ENCODE measurements at places on chromosomes 6 and 20.

GRCh38 chr6:2034256-2034655, 211.1 kb downstream of the GMDS start:
- no peak for DNase-seq

DNA sequence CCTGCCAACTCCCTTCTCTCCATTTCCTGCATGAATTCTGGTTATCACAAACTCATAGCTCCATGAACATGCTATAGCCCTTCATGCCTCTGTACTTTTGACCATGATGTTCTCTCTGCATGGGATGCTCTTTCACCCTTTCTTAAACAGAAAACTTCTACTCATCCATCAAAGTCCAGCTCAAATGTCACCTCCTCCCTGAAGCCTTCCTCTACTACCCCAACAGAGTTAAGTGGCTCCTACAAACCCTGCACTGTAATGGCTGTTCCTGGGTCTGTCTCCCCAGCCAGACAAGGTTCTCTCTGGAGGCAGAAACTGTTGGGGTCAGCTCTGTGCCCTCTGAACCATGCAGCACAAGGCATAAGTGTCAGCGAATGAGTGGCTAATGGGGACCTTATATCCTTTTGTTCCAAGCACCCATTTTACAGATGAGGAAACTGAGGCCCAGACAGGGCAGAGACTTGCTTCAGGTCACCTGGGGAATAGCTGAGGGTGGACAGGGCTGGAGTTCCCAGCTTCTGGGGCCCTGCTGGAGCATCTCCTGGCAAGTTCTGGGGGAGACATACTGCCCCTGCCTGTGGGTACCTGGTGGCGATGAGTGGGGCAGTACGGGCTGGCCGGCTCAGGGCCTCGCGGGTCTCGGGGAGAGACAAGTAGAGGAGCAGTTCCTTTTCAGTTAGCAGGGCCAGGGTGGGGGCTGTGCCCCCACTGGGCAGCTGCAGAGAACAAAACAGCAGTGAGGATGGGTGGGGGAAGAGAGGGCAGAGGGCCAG, 10.6 kb upstream of the CDK5RAP1 start:
- no peak for DNase-seq

DNA sequence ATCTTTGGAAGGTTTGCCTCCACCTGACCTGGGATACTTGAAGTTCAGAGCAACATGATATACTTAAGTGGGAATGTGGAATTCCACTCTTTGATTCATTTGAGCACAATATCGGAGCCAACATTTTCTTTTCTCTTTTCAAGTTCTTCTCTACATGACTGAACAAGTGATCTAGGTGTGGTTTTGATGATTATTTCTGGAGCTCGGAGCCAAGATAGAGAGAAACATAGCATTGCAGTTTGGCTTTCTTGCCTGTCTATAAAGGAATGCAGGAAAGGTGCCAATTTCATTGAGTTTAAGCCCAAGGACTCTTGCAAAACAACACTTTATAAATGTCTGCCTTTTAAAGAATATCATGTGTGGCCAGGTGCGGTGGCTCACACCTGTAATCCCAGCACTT, 124.2 kb upstream of the FAM83B start:
- DNase-seq: no peak

GRCh38 chr6:63444768-63445167, 125.0 kb upstream of the LGSN start:
- DNase-seq: no peak

GRCh38 chr6:41921712-41921998, 356 bp downstream of the BYSL start:
- no peak for DNase-seq

DNA sequence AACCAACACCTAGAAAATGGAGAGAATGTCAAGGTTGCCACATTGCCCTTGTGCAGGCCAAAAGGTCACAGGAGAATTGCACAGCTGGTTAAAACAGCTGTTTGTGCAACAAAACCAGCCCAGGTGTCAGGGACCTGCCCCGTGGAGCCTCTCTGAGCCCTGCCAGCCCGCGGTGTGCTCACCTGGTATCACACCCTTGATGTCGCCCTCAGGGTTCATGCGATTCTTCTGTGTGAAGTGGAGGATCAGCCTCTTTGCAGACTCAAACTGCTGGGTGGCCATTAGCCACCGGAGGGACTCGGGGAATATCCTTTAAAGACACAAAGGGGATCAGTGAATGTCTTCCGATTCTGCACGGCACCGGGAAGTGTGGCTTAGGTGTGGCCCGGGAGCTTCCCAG, 39.2 kb downstream of the PSMG4 start:
- DNase-seq: no peak

DNA sequence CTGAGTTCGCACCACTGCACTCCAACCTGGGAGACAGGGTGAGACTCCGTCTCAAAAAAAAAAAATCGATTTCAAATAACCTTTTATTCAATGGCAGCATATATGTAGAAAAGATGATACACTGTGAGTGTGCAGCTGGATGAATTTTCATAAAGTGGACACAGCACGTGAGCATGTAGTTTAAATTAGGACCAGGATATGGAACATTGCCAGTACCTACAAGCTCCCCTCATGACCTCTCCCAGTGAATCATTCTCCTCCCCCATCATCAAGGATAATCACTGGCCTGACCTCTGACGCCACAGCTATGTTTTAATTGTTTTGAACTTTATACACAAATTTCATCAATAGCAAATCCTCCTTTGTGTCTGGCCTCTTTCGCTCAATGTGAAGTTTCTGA, 53.8 kb upstream of the HDAC2 start:
- DNase-seq: no peak

- no peak for DNase-seq
These were observed 31.8 kb downstream of the SUN5 start for GRCh38 chr20:32972181-32973076.

- DNase-seq: no peak
These were observed 17.9 kb upstream of the CNKSR3 start for GRCh38 chr6:154528310-154528915.

- no peak for DNase-seq
These were observed 370.0 kb upstream of the SULF2 start for GRCh38 chr20:48155268-48155667.

GRCh38 chr20:51639206-51639832, 96.8 kb upstream of the NFATC2 start:
- DNase-seq: peak; percentile 49

- DNase-seq: no peak
These were observed 336.2 kb downstream of the CDKAL1 start for GRCh38 chr6:20870493-20870892.

GRCh38 chr6:125107896-125108295, 45.7 kb upstream of the TPD52L1 start:
- DNase-seq: no peak

- peak; percentile 22 for DNase-seq
These were observed 182.6 kb downstream of the ERMARD start for GRCh38 chr6:169933839-169934698.

- no peak for DNase-seq
These were observed 181.7 kb downstream of the ZNF217 start for GRCh38 chr20:53411891-53412290.

DNA sequence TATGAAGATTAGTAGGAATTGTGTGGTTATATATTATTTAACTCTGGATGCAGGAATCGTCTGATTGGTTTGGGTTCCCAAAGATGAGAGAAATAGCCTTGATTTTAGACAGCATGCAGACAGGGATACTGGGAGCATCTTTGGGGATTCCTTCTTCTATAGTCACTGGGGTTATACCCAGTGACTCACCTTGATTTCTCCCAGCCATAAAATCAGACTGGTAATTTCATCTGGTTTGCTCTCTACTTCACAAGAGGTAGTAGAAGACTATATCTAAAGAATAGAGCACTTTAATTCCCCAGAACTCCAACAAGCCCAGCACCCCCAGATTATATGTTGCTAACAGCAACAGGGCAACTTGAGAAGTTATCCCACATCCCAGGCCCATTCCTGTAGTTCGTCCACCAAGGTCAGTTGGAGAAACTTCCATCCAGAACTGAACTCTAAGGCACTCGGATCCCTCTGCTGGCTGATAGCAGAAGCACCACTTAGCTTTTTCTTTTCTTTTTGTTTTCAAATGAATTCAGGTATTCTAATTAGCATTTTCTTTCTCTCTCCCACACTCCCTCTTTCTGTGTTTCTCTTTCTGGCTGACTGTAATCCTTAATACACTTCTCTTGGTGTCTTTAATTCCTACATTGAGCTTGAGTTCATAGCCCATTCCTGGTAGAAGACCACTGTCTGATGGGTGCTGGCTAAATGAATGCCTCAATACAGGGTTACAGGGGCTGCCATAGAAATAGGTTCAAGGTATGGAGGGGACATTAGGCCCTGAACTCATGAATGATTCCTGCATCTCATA, 20.4 kb upstream of the EFHC1 start:
- no peak for DNase-seq

- no peak for DNase-seq
These were observed 29.6 kb downstream of the GCNT2 start for GRCh38 chr6:10550764-10551163.

DNA sequence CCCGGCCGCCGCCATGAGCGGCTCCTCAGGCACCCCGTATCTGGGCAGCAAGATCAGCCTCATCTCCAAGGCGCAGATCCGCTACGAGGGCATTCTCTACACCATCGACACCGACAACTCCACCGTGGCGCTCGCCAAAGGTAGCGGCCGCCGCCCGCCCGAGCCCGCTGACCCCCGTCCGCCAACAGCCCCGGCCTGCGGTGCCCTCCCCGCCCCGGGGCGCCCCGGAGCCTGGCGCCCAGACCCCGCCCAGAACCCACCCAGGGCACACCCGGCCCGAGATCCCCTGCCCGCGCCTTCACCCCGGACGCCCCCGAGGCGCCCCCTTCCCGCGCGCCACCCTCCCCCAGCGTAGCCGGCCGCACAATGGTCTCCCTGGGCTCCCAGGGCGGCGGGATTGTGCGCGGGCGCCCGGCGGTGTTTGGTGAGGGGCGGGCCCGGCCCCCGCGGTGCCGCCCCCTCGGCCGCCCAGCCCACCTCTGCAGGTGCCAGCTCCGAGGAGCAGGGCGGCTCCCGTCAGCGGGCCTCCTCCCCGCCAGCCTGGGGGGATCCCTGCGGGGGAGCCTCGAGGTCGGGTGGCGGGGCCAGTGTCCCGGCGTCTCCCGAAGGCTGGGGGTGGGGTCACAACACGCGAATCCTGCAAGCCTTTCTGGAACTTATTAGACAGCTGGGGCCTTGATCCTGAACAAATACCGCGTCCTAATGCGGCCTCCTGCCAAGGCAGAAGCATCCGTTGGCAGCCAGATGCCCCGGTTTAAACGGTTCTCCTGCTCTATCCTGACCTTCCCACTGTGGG, 577 bp downstream of the LSM14B start:
- DNase-seq: peak; percentile 86

DNA sequence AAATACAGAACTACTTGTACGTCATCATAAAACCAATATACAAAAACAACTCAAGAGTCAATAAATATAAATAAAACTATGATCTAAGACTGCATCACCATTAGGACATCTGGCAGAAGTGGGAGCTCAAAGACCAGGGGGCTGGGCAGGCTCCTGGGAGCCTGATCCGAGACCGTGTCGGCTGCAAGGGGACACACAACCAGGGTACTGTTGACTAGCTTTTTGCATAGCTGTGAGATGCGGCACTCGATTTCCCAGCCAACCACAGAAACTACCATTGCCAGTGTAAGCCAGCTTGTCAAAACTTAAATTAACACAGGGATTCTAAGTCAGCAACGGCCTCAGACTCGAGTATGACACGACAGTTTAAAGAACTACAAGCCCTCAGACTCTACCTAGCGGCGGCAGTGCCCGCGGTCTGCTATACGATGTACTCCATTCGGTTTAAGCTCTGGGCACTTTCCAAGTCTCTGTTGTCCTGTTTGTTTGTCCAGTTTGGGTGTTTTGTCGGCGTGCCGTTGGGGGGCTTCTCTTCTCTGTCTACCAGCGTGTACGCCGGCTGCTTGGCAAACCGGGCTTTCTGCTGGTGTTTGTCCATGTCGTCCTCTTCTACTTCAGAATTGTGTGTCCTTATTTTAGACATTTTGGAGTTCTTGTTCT, 34.6 kb downstream of the JAG1 start:
- no peak for DNase-seq

DNA sequence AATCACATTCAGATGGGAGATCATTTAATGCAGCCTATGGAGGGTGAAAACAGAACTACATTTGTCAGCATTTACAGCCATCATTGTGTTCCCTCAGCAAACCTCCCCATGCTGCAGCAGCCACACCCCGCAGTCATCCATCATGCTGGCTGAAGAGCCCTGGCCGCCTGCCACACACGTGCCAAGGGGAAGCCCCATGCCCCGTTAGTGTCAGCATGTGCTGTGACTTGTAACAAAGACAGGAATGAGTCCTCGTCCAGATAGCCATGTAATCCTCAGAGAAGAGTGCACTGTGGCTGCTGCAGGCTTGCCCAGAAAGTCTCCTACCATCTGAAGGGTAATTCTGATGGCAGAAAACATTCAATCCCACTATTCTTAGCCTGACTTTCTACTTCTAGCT, 1097.8 kb downstream of the KIF16B start:
- no peak for DNase-seq

DNA sequence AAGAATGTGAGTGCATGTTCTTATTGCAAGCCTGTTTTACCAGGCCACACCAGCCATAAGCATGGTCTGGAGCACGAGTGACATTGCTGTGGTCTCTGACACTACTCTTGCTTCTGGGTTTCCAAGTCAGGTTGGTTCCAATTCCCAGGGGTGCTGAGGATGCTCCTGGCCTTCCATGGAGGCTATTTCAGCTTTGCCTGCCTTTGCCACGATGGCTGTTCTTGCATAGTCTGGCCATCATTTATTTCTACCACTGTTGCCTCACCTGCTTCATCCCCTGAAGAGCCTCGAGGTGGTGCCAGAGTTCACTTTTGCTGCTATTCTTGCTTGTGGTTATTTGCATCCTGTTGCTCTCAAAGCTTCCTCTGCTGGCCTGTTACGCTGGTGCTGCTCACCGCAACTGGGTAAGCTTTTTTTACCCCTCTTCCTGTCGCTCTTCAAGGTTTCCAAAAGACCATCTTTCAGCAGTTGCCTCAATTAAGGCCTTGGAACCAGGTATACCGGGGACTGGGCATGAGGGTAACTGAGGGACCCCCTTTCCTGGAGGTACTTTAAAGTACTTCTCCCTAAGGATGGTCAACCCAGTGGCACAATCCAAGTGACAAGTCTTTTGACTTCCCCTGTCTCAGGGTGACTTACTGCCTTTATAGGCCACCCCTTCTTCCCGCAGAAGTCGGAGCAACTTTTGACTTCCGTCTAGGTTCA, 64.5 kb downstream of the AKAP7 start:
- no peak for DNase-seq

DNA sequence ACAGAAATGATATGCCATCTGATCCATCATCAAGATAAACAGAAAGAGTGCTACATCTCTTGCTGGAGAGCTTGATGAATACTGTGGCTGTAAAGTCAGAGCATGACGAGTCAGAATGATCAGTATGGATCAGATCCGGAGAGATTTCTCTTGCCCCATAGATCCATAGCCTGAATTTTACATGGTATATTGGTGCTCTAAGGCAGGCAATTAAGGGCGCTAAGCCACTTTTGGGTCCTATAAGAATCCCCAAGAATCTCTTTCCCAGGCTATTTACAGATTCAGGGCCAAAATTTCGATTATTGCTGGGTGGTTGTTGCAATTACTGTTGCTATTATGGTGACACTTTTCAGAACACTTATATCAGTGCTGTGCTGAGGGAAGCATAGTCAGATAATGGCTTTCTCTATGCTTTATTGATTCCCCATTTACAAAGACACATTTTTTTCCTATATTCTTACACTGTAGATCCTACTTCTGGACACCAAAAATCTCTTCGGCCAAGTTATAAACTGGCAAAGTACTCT, 94.4 kb downstream of the ADGRB3 start:
- no peak for DNase-seq

- DNase-seq: no peak
These were observed 19.7 kb downstream of the FAM217A start for GRCh38 chr6:4059115-4059777.
